ENCODE measurements at places on chromosomes 7 and 10. TPM values are rescaled to one million over a fixed set of nuclear protein-coding genes. Genes with fewer than 3 reads are reported as not detected.
A peak's percentile ranks its signal among the peaks of the same experiment; 100 is the strongest.

- no peak overlapping the region for H3K27ac ChIP-seq
- no peaks in the 10 kb centered on the region for H3K4me1 ChIP-seq
- peaks cover 13% of the 10 kb centered on the region for H3K36me3 ChIP-seq
- DNase-seq = no peak
Measured at GRCh38 chr7:157250605-157251228, 86.1 kb upstream of the DNAJB6 start.

GRCh38 chr7:80387634-80388193, 124.2 kb downstream of the GNAT3 start:
- H3K27me3 ChIP-seq = no peaks in the 10 kb centered on the region
- no peaks in the 10 kb centered on the region for H3K36me3 ChIP-seq

DNA sequence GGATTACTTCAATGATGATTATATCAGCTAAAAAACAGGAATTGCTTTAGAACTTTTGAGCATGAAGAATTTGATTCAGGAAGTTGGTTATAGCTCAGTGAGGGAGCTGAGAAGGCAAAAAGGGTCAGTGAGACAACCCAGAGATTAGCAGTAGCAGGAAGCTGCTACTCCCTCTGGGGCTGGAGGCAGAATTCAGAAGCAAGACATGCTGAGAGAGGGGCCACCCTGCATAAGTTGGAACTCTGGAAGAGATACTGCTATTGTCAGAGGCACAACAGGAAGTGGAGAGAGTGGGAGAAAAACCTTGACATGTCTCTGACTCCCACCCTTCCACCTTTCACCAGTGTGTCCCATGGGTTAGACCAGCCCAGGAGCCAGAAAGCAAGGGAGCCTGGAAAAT, 488.7 kb downstream of the ADRA2A start:
- H3K27me3 ChIP-seq = no peaks in the 10 kb centered on the region
- H3K27ac ChIP-seq = no peak overlapping the region
- no peaks in the 10 kb centered on the region for H3K36me3 ChIP-seq
- H3K4me3 ChIP-seq = no peak overlapping the region
- DNase-seq = no peak

GRCh38 chr10:35735412-35735811, 93.3 kb upstream of the FZD8 start:
- H3K4me1 ChIP-seq = peaks cover 17% of the 10 kb centered on the region
- no peak overlapping the region for H3K4me3 ChIP-seq
- peaks cover 4% of the 10 kb centered on the region for H3K27me3 ChIP-seq
- H3K36me3 ChIP-seq = peaks cover 7% of the 10 kb centered on the region
- no peak for DNase-seq

DNA sequence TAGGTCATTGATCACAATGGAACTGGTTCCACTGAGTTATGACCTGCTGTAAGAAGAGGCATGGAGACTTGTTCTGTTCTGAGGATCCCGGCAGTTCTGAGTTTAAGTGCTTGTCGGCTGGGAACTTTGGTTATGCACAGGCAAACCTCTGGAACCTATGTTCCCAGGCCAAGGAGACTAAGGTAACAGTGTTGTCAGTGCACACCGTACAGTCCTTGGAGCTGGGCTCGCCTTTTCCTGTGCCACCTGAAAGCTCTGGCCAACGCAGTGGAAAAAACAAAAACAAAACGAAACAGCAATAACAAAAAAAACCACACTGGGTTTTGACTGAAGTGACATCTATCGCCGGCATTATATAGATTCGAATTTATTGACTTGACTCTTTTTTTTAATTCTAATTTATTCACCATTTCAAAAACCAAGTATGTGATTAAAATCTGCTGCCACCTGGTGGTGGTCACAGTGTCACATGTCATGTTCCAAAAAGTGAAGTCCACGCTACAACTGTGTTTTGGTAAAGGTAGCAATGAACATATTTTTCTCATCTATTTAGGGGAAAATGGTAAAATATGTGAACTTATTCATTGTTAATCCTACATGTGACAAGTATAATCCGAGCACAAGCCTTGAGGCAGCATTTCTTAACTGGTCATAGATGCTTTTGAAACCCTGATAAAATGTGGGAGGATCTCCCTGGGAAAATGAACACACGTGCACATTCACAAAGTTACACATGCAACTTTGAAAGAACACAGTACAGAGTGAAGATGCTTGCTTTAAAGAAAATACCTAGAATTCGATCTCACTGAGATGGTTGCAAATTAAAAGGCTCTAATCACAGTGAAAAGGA, 113.8 kb upstream of the PPP2R2D start:
- H3K4me1 ChIP-seq = no peaks in the 10 kb centered on the region
- H3K27ac ChIP-seq = no peak overlapping the region
- no peaks in the 10 kb centered on the region for H3K36me3 ChIP-seq

DNA sequence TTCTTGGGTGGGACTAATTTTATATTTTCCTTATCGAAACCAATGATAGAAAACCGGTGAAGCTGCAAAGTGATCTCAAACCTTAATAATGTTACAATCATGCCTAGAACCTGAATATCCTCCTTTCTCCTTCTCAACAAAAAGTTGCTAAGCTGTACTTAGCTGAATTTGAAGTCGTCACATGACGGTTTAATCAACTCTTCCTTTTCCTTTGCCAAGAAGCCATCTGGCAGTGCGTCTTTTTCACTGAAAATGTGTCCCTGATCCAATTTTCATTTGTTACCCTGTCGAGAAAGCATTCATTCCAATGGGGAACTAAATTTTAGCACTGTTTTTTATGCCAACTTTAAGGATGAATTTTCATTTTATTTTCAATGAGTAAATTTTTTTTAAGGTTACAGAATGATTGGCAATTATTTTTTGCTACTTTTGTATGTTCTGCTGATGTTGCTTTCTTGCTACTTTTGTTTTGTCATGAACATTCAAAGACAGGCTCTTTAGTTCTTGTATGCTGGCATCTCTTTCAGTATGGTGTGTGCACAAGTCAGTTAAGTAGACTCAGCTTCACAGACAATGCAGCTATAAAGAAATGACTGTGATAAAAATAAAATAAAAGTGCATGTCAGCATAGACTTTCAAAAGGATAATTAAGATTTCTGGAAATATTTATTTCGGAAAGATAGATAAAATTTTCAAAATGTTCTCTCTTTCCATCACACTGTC, 980.0 kb downstream of the DNAJB9 start:
- no peak for DNase-seq
- H3K4me1 ChIP-seq = no peaks in the 10 kb centered on the region
- H3K4me3 ChIP-seq = no peak overlapping the region
- no peak overlapping the region for H3K27ac ChIP-seq

GRCh38 chr10:129028451-129028850, 438.6 kb upstream of the MGMT start:
- peaks cover 22% of the 10 kb centered on the region for H3K27me3 ChIP-seq
- DNase-seq = no peak
- H3K4me1 ChIP-seq = no peaks in the 10 kb centered on the region
- H3K4me3 ChIP-seq = no peak overlapping the region
- no peak overlapping the region for H3K27ac ChIP-seq
- no peaks in the 10 kb centered on the region for H3K36me3 ChIP-seq

DNA sequence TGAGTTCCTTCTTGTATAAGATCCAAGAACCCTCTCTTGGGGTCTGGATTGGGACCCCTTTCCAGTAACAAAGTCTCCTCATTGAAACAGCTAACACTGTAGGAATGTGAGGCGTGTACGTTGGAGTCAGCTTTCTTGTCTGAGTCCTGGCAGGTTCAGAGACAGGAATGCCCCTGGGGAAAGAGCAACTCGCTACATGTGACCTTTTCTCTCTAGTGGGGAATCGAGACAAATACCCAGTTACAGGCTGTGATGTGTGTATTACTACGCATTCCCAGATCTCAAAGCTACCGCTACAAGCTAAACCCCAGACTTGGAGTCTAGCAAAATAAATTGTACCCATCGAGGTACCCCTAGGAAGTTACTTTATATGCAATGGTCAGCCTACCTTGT, 85.6 kb upstream of the FRMD4A start:
- peaks cover 44% of the 10 kb centered on the region for H3K4me1 ChIP-seq
- no peak overlapping the region for H3K4me3 ChIP-seq
- H3K36me3 ChIP-seq = peaks cover 2% of the 10 kb centered on the region
- no peak for DNase-seq
- H3K27ac ChIP-seq = peak overlapping the region; percentile 88

DNA sequence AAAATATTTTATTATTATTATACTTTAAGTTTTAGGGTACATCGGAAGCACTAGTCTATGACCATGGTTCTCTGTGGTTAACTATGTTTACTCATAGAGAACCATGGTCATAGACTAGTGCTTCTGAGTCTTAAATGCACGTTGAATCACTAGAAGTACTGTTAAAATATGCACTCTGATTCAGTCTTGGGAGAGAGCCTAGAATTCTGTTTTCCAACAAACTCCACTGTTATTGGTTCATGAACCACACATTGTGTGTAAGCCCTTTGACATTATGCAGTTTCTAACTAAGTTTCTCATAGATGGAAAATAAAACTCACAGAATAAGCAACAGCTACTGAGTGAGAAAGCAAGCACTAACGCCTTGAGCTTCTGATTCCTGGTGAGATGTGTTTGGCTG, 1120.6 kb downstream of the SORCS1 start:
- no peak overlapping the region for H3K4me3 ChIP-seq
- H3K27ac ChIP-seq = no peak overlapping the region
- no peaks in the 10 kb centered on the region for H3K36me3 ChIP-seq
- no peaks in the 10 kb centered on the region for H3K27me3 ChIP-seq
- no peak for DNase-seq

DNA sequence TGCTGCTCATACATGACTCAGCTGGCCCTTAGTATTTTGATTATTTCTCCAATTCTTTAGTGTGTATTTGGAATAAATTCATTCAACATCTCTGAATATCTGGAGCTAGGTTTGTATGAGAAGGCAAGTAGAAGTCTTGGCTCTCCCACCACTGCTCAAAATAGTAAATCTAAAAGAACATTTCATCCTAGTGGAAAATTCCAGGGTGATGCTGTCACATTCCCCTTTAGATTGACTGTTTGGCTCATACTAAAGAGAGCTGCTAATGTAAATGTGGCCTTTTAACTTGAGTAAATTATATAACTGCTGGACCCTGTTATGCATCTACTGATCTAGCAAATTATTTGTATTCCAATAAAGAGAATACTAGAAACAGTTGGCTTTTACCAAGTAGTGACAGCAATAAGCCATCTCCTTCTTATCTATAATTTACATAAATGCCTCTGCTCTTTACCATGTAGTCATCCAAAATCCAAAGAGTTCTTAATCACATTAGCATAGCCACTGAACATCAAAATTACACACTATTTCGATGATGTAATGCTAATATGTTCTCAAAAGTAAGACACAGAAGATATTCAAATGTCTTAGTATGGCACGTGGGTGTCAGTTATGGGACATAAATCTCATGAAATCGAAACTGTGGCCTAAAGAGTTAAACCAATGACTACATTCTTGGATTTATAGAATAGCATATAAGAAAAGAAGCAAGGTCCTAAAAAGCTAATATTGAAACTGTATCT, 86.9 kb upstream of the KCND2 start:
- DNase-seq = no peak
- no peaks in the 10 kb centered on the region for H3K36me3 ChIP-seq
- no peak overlapping the region for H3K27ac ChIP-seq
- peaks cover 16% of the 10 kb centered on the region for H3K4me1 ChIP-seq

DRGX gene
- not detected for total RNA-seq

GJD4 gene
- total RNA-seq = not detected

GDF2 gene
- not detected for total RNA-seq

HOXA5 gene
- not detected for total RNA-seq

TAS2R3 gene
- total RNA-seq = 1.6 TPM

SOSTDC1 gene
- total RNA-seq = not detected

GRID2IP gene
- 0.13 TPM for total RNA-seq

SLC29A4 gene
- 7.9 TPM for total RNA-seq
